ENCODE measurements at places on chromosomes 11 and 22.
A peak's percentile ranks its signal among the peaks of the same experiment; 100 is the strongest.

GRCh38 chr22:40094485-40094884 lies 83.2 kb upstream of the TNRC6B start:
- DNase-seq, result no peak

- no peak for DNase-seq
Measured at GRCh38 chr11:69613594-69613993, 27.4 kb upstream of the CCND1 start.

DNA sequence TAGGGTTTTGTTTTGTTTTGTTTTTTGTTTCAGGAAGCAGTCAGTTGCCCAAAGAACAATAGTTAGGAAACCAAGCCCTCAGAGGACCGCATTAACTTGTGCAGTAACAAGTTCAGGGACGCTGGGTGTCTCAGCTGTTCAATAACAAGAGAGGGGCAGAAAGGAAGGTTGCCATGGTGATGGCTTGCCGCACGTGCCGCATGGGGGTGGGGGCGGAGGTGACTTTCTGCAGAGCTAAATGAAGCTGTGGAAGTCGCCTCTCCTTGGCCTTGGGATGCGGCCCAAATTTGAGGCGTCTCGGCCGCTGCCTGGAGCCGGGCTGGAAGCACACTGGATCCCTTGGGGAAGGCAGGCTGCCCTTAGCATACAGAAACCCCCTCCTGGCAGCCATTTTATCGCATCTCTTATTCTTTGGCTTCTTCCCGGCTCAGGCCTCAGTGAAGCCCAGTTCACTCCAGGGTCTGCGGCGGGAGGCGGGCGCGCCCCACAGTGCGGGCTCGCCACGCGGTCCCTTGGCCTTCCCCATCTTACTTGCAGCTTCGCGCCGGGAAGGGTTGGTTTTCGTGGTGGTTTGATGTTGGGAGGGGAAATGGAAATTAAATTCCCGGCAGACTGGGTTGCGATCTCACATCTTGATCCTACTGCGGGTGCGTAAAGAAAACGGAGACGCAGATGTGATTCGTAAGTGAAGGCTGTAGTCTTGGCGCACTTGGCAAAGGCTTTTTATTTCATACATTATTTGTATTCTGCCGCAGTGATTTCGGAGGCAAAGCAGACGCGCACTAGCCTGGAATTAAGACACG lies 94.3 kb downstream of the SLC17A6 start:
- DNase-seq, result peak; percentile 63

DNA sequence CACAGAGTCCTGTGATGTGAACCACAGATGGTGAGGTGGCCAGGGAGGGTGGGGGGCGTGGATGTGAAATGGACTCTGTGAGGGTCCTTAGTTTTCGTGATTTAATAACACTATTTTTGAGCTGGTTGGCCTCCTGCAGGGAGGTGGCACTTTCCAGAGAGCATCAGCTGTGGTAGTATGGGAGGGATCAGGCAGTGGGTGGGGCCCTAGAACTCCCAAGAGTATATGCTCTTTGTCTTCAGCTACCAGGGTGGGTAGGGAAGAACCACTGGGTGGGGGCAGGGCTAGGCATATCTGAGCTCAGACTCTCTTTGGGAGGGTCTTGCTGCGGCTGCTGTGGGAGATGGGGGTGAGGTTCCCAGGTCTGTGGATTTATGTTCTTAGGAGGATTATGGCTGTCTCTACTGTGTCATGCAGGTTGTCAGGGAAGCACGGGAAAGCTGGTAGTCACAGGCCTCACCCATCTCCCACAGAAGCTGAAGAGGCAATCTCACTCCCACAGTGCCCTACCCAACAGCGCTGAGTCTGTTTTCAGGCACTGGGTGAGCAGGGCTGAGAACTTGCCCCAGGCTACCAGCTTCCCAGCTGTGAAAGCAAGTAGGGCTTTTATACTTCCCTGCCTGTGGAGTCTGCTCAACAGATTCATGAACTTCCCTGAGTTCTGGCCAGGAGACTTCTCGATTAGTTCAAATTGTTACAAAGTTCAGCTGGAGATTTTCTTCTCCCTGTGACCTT lies 47.9 kb upstream of the SNX19 start:
- DNase-seq, result no peak

- DNase-seq, result no peak
Measured at GRCh38 chr11:37449146-37449545, 851.1 kb upstream of the RAG2 start.

- no peak for DNase-seq
Measured at GRCh38 chr11:63879598-63880402, 37.2 kb downstream of the RCOR2 start.

DNA sequence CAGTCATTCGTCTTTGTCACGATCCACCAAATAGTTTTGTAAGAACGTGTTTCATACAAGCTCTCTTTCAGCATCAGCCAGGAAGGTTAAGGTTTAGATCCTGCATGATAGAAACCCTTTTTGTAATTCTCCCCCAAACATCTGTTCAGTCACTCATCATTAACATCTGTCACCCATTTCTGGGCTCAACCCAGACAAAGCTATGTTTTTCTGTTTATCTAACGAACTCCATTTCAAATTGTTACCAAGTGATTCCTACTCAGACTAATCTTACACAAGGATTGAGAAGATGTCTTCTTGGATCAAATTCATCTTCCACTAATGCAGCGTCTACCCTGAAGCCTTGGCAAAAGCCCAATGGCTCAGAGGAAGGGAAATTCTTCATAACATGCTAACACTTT lies 58.8 kb downstream of the FZD4 start:
- no peak for DNase-seq

- DNase-seq, result no peak
Measured at GRCh38 chr22:24002851-24003250, 2.4 kb downstream of the GSTT4 start.

DNA sequence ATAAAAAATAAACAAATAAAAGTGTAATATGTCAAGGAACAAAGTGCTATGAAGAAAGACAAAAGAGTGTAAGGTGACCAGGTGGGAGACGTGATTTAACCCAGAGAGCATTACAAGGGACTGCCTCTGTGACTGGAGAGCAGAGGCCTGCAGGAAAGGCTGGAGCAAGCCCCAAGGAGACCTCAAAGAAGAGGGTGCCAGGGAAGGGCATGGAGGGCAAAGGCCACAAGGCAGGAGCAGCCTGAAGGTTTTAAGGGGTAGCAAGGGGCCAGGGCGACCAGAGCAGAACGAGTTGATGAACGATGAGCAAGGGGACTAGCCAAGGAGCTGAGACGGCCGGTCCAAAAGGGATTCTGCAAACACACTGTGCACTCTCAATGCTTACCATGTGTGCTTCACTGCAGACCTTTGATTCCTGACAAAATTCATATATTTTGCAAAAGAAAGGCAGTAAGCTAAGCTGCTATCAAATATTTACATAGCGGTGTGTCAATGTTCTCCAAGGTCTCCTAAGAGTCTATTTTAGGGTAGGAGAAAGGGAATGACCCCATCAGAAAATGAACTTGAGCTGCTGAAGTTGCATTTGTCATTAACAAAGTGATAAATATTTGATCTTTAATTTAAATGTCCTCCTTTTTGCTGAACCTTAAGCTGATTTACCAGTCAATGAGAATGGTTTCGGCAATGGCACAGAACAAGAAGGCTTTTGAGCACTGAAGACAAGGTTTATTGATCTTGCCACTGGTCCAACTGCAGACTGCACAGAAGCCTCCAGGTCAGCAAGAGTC lies 50.5 kb downstream of the SMCO4 start:
- no peak for DNase-seq

DNA sequence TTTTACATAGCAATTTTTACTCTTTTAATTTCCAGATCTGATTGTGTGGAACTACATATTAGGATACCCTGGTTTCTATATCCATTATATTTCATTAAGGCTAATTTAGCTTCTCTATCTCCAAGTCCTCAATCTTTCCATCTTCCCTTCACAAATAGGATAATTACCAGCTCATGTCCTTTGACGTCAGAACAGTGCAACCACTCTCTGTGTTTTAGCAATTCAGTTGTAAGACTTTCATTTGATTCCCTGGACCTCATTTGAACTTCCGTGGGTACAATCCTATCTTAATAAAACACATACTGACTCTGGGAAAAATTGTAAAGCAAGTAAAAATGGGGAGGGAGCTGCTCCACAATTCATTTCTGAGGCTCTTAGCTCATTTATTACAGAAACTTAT lies 52.8 kb downstream of the FAM76B start:
- no peak for DNase-seq

DNA sequence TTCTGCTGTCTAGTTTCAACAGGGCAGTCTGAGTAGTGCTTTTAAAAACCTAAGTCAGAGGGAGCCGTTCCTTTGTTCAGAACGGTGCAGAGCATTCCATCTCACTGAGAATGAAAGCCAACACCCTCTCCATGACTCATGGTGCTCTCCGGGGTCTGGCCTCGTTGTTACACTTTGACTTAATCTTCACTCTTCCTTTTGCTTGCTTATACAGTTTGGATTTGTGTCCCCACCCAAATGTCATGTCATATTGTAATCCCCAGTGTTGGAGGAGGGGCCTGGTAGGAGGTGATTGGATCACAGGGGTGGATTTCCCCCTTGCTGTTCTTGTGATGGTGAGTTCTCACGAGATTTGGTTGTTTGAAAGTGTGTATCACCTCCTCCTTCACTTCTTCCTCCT lies 292.2 kb downstream of the ST3GAL4 start:
- no peak for DNase-seq

GRCh38 chr22:20299746-20300136 lies 20.1 kb downstream of the DGCR6L start:
- DNase-seq, result no peak

- no peak for DNase-seq
Measured at GRCh38 chr11:94574193-94574961, 7.2 kb downstream of the PIWIL4 start.

DNA sequence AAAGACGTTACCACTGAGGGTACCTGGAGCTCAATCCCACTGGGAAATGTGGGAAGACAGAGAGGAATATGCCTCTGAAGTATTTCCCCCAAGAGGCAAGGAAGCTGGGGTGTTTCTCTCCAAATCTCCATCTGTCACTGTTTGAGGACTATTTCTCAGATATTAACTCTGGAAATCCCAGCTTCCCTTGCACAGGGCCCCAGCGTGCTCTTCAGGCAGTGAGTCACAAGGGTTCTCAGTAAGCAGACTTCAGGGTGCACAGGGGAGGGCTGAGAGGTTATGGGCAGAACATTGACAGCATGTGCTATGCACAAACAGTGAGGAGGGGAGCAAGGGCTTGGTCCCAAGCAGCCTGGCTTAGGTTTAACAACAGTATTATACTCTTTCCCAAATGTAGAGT lies 60.9 kb upstream of the EED start:
- no peak for DNase-seq

- DNase-seq, result no peak
Measured at GRCh38 chr22:19688301-19689290, 25.7 kb upstream of the SEPTIN5 start.

DNA sequence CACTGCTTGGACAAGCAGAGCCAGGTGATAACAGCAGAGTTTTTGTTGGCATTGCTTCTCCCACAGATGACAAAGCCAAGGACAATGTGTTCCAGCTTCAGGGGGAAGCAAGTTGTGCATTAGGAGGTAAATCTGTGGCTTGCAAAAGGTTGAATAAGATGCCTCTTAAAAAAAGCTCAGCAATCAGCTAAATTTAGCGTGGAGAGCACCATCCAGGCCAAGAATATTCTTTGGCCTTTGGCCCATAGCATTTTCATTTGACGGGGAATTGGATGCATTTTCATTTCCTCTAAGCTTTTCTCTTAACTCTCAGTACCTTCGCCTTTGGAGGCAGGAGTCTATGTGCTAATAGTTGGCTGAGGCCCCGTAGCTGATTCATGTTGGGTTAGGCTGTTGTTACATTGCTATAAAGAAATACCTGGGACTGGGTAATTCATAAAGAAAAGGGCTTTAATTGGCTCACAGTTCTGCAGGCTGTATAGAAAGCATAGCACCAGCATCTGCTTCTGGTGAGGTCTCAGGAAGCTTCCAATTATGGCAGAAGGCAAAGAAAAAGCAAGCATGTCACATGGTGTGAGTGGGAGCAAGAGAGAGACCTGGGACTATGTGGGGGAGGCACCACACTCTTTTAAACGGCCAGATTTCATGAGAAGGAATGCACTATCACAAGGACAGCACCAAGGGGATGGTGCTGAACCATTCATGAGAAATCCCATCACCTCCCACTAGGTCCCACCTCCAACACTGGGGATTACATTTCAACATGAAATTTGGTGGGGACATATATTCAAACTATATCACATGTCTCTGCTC lies 350.1 kb upstream of the C11orf87 start:
- no peak for DNase-seq

GRCh38 chr11:1988667-1989317 lies 8.8 kb downstream of the H19 start:
- no peak for DNase-seq

DNA sequence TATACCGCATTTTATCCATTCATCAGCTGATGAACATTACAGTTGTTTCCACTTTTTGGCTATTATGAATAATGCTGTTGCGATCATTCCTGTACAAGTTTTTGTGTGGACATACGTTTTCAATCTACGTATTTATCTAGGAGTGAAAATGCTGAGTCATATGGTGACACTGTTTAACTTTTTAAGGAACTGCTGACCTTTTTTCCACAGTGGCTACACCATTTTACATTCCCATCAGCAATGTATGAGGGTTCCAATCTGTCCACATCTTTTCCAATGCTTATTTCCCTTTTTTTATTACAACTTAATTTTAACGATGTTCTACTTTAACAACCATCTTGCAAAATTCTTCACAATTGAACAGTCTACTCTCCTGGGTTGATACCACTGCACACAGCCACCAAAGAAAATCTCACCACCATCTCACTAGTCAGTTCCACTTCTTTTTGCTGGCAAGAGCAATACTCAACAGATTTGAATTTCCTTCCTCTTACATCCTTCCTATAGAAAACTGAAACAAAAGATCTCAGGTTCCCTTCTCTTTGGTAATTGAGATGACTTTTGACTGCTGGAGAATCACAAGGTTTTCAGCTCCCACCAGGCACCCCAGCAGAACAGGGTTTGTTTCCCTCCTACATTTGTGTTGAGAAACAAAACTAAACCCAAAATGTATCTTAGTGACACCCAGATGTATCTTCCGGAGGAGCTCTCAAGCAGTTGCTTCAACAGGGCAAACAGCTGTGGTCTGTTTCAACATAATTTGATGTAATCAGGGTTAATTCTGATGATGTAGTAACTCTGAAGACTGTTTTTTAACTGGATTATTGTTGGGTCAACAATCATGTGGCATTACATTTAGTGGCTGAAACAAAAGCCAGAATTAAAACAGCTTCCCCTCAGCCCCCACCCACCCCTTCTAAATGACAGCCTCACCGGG lies 7.0 kb upstream of the GAB2 start:
- DNase-seq, result no peak

DNA sequence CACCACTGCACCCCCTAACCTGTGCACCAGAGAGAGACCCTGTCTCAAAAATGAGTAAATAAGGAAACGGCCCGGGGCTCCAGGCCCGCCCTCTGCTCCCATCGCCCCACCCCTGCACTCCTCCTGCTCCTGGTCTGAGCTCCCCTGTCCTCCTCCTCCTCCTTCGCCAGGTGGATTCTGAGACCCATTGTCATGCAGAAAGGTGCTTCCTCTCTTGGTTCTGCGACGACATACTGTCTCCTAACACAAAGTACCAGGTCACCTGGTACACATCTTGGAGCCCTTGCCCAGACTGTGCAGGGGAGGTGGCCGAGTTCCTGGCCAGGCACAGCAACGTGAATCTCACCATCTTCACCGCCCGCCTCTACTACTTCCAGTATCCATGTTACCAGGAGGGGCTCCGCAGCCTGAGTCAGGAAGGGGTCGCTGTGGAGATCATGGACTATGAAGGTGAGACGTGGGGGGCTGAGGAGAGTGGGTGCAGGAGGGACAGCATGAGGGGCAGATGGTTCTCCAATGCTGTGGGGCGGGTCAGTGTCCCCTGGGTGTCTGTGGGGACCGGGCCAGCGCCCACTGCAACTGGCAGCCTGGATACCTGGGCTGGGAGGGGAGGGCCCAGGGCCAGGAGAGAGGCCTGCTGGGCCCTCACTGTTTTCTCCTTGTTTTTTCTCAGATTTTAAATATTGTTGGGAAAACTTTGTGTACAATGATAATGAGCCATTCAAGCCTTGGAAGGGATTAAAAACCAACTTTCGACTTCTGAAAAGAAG lies 3.1 kb upstream of the APOBEC3D start:
- DNase-seq, result no peak
